GM23338 (cell line): ENCODE measurements at places on chromosomes 1 and 21. TPM values are rescaled to one million over a fixed set of nuclear protein-coding genes. Genes with fewer than 3 reads are reported as not detected.

DNA sequence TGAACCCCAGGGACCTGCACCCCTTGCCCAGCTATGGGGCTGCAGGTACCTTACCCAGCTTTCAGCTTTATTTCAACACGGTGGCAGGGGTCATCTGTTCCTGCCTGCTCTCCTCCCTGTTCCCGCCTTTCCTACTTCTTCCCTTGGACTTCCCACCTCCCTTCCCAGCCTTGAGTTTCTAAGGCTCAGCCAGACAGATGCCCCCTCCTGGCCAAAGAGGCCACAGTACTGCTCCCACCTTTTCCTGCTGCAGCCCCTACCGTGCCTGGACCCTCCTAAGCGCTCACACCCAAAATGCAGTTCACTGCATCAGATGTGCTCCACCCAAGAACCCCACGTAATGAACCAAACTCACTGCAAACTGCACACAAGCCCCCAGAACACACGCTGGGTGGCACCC is 7.7 kb downstream of the NOC2L start:
- peak; percentile 75 for DNase-seq

Gene METTL13
- polyA plus RNA-seq = 19.2 and 21.0 TPM in 2 replicates

DNA sequence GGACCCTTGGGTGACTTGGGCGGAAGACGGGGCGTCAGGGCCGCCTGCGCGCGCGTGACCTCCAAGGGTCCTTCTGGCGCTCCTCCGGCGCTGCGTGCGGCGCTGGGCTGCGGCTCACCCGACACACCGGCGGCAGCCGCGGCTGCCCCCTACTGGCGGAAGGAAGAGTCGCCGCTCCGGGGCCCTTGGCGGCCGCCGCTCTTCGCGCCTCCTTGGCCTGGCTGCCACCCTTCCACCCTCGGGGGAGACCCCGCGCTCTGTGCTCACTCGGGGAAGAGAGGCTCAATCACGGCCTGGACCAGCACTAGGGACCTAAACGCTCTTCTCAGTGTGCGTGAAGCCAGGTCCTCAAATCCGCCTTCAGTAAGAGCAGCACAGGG is 89.7 kb downstream of the DMRTA2 start:
- DNase-seq = peak; percentile 78

GRCh38 chr1:180366371-180367068 is 135.9 kb downstream of the ACBD6 start:
- no peak for DNase-seq

GRCh38 chr1:18396247-18396980 is 84.3 kb upstream of the KLHDC7A start:
- no peak for DNase-seq
